CD4-positive, alpha-beta T cell treated with Interleukin-1 beta for 1 hour (primary cell): ENCODE measurements at places on chromosomes 6 and 20.

GRCh38 chr6:154457046-154457713 is 53.3 kb downstream of the CNKSR3 start:
- no peak for DNase-seq

- no peak for DNase-seq
These were observed 904 bp downstream of the MKKS start for GRCh38 chr20:10433014-10433622.

DNA sequence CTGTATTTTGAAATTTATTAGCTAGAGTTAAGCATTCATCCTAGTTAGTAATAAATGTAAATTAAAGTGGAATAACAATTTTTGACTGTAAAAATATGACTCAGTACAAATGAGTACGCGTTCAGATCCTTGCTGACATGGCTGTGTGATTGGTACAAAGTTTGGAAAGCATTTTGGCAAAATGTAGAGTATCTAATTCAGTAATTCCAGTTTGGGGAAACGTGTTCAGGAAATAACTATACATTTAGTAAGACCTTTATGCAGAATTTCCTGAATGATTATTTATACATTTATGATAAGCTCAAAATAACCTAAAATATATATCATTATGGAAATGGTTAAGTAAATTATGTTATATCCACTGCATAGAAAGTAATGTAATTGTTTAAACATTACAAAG is 8.0 kb downstream of the VTA1 start:
- DNase-seq, result no peak

- DNase-seq, result no peak
These were observed 2.1 kb downstream of the ZBTB46 start for GRCh38 chr20:63828951-63829350.

- DNase-seq, result no peak
These were observed 50.0 kb downstream of the DCDC2 start for GRCh38 chr6:24307881-24308280.

DNA sequence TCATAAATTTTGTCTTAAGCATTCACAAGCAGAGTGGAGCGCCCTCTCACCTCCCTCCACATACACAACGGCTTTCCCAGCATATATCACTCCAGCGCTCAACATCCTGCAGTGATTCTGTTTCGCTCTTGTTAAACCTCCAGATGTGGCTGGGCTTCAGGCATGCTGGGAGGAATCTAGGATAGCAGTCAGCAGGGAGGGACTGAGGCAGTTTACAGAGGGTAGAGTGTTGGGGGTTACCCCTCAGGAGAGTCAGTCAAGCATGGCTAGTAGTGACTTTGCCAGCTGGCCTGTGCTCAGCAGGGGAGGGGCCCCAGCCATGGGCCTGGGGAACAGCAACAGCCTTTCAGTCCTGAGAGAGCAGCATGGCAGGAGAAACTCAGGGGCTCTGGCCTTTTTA is 161.4 kb upstream of the FLRT3 start:
- no peak for DNase-seq
